Type B pancreatic cell (in vitro differentiated cells): ENCODE measurements at places on chromosomes 4 and X.

DNA sequence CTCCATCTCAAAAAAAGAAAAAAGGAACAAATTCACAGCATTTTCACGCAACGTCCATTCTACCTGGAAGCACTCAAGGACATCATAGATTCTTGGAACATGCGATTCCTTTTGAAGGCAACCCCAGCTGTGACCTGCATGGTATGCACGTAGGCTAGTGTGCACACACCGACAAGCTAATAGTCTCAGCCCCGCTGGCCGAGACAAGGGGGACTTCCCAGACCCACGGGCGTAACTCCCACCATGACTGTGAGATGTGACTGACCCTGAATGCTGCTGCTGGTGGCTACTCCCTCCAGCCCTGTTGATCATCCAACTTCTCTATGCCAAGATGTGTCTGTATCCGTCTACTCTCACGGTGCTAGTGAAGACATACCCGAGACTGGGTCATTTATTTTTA lies 78.3 kb downstream of the CRLF2 start:
- no peak for DNase-seq

DNA sequence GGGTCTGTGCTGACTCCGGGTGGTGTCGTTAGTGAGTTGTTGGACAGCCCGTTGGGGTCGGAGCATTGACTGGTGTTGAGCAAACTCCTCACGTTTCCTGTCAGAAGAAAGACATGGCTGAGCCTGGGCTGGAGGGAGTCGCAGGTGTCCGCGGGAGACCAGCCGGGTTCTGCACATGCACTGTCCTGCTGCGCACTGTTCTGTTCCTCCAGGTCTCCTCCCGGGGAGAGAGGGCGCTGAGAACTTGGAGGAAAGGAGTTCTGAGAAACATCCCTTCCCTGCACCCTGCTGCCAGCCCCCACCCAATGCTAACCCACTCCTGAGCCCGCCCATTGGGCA lies 1.1 kb downstream of the ZNF141 start:
- no peak for DNase-seq

DNA sequence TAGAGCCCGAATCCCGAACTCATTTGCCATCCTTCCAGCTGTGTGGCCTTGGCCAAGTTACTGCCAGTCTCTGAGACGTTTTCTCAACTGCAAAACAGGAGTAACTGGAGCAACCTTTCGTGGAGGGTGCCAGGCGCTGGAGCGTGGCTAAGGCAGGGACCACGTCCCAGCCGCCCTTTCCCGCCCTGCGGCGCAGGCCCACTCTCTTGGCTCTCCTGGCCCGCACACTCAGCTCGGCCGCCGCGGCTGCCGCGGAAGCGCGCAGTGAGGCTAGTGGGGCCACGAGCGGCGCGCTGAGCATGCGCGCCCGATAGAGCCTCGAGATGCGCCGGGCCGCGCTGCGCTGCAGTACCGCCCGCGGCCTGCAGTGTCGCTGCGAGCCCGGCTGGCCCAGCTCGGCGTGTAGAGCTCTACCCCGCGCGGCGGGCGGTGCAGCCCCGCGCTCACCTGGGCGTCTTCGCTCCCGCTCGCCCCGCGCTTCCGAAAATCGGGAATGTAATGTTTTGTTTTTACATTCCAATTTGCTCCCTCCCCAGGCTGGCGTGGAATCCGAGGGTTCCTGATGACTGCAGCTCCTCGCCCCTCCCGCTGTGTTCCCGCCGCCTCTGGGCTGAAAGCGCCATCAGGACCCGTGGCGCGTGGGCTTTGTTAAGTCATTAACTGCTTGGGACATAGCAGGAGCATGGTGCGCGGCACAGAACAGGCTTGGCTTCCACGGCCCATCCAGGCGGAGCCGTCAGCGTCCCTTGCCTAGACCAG lies 4.0 kb upstream of the ZNF518B start:
- peak; percentile 78 for DNase-seq

DNA sequence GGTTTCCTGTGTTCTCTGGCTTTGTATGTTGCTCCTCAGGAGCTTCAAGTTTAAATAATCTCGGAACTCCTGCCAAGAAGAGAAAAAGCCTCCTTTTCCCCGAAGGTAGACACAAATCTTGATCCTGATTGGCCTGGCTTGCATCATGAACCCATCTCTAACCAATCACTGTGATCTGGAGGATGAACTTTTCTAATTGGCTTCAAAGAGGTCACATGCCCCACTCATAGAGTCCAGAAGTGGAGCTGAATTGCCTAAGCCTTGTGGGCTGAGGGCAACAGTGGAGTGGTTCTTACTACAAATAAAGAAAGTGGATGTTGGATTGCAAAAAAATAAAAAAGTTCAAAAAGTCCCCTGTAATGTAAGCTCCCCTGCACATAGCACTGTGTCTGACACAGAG lies 245.9 kb downstream of the MID1IP1 start:
- no peak for DNase-seq

DNA sequence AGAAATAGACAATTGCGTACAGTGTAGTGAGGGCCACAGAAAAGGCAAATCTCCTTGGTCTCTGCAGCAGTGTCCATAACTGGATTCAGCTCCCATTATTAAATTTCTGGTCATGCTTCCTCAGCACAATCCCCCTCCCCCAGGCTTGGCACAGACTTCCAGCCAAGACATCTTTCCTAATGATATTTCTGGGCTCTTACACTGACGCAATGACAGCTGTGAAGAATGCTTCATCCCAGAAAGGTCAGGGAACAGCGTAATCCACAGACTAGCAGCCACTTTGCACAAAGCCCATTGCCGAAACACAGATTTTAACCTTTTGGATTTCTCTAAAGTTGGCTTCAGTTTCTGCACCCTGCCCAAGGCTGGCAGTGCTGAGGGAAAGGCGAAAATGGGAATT lies 597.6 kb upstream of the CPEB2 start:
- DNase-seq = no peak

DNA sequence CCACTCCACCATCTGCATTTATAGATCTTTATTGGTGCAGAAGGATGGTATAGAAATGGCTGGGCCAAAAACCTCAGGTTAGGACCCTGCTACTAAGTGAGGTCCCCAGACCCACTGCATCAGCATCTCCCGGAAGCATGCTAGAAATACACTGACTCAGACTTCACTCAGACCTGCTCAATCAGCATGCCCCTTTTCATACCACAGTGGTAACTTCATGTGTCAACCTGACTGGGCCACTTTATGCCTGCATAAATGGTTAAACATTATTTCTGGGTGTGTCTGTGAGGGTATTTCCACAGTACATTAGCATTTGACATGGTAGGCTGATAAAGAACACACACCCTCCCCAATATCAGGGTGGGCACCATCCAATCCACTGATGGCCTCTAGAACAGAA lies 118.6 kb upstream of the VCX3B start:
- no peak for DNase-seq

DNA sequence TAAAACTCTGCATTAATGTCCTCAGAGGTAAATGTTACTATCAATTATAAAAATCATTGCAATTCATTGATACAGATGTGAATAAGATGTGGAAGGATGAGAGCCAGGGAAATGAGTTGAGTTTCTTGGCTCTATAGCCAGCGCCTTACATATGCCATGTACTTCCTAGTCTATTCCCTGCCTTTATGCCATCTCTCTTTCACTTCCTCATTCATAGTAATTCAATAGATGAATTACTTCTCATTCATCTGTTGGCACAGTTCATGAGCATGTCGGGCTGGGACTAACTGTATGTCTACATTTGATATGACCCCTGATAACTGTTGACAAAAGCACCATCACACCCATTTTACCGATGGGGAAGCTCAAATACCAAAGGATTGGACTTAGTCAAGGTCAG lies 55.7 kb downstream of the LNX1 start:
- DNase-seq = no peak

DNA sequence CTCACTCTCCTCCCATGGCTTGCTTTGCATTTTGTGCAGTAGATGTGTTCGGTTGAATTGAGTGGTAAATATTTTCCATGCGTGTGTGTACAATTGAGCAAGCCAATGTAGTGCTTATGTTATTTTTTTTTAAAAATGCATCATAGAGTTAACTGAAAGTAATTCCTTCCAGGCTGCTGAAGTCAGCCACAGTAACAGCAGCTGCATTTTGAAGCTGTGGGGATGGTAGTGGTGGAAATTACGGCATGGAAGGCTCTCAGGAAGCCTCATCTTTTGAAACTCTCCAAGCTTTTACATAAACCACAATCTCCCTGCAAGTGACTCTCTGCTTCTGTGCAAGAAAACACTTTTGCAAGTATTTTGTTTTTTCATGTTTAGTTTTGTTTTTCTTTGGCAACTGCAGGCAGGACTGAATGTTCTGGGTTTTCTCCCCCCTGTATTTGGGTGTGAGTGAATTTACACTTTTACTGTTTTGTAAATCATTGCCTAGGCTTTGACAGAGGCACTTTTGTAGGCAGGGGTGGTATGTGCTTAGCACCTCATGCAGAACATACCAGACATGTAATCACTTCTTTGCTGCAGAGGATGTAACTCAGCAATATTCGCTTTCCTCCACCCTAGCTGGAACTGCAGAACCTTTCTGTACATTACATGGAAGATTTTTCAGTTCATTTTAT lies 56.2 kb downstream of the LRRC66 start:
- no peak for DNase-seq
